ENCODE measurements at places on chromosomes 11 and 22.

DNA sequence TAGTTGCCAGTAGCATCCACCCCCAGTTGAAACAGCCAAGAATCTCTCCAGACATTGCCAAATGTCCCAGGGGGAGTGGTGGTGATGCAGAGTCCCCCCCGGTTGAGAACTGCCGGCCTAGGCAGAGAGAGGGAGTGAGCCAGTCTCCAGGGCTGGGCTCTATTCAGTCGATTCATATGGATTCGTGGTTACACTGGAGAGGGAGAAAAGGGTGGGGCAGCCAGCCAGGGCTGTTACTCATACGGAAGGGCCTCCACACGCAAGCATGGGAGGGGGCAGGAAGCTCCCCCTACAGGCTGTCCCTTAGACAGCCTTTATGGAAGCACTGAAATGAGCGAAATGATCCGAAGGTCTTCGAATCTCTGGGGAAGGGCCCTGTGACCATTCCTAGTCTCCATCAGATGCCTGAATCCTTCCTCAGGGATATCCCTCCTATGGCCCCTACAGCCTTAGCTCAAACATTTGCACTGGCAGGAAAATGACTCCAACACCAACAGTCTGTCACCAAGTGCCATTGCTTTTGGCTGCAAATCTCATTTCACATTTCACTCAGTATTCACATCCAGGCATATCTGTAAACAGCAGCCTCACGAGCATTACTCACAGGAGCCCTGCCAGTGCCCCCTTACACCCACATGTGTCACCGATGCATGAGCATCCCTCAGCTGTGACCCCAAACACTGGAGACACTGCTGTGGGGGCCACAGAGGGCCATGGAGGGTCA is 18.4 kb upstream of the TLCD5 start:
- DNase-seq, result peak; percentile 68

DNA sequence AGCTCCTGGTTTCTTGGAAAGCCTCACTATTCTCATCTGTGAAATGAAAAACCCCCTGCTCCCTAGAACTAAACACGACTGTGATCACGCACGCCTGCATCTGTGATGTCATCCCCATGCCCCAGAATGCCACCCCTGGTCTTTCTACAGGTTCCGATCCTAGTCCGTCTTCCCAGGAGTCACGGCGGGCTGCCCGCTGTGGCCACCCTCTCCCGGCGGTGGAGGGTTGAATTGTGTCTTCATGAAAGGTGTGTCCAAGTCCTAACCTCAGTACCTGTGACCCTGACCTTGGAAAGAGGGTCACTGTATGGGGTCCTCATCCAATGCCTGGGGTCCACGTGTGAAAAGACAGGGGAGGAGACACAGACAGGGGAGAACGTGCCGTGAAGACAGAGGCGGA is 14.4 kb downstream of the OSBPL5 start:
- no peak for DNase-seq

DNA sequence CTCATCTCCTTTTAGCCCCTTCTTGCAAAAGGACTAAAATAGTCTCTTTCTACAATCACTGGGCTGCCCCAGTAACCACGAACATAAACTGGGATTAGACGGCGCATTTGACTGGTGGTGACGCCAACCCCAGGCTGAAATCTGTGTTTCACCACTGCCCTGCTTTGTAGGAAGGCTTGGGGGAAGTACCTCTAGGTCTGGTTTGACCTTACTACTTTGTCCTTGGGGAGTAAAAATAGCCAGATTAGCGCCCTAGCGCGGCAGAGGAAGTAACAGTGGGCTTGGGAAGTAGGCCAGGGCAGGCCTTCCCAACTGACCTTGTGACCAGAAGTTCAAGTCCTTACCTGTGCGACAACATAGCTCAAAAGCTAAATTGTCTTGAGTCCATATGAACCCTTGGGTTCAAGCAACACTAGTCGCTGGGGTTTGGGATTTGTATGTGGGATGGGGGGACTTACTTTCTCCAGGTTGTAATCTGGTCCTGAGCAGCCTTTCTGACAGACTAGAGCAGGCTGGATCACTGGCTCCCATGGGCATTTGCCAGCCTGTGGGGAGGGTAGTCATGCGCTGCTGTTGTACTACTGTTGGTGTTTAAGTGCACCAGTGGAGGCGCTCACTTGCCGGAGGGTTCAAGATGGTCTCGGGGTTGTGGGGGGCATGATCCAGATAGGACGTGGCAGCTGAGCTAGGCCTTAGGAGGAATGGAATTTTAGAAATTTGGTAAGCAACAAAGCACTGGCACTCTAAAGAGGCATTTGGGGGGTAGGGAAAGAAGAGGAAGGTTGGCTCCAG is 953 bp upstream of the PACS1 start:
- peak; percentile 65 for DNase-seq

DNA sequence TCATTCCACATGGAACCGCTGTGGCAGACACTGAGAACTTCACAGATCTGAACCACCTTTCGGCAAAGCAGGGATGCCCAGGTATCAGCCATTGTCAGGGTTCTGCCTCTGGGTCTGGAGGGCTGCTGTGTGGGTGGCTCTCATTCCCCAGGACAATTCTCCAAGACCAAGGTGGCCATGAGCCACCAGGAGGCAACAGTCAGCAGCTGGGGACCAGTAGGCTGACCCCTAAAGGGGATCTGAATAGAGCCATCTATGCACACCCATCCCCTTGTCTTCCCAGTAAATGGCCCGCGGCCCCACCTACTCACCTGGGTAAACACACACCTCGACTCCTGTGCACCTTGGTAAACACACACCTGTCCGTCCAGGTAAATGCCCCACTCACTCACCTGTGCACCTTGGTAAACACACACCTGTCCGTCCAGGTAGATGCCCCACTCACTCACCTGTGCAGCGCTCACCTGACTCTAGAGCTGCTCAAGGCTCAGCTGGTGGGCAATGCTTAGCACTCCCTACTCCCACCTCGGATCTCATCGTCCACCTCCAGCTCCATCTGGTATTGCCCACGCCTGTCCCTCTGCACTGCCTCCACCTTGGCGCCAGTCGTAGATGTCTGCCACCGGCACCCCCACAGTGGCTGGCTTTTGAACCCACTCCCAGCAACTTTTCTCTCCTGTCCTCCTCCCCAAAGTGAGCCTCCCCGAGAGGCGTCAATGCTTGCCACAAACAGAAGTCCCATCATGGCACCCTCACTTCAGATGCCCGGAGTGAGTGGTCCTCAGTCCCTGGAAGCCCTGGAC is 10.2 kb downstream of the SLC25A1 start:
- peak; percentile 51 for DNase-seq

GRCh38 chr11:12376259-12377081 is 901 bp upstream of the PARVA start:
- no peak for DNase-seq

- DNase-seq, result no peak
Observed at GRCh38 chr11:93861808-93862207, 11.4 kb upstream of the VSTM5 start.

DNA sequence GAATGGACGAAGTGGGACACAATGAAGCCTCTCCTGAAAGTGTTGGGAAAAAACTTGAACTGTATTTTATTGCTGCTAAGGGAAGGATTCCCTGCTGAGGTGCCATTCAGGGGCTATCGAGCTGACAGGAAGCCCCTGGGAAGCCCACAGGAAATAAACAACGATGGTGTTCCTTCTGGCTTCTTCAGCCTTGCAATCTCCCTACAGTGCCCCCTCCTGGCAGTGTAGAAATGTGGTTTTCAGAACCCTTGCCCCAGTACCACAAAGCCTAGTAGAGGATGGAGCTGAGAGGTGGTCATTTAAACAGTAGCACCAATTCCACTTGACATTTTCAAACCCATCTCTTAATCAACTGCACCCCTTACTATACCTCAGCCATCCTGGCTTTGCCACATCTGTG is 676.7 kb upstream of the ARHGAP42 start:
- DNase-seq, result no peak

GRCh38 chr11:121418625-121419114 is 33.4 kb upstream of the SORL1 start:
- no peak for DNase-seq

DNA sequence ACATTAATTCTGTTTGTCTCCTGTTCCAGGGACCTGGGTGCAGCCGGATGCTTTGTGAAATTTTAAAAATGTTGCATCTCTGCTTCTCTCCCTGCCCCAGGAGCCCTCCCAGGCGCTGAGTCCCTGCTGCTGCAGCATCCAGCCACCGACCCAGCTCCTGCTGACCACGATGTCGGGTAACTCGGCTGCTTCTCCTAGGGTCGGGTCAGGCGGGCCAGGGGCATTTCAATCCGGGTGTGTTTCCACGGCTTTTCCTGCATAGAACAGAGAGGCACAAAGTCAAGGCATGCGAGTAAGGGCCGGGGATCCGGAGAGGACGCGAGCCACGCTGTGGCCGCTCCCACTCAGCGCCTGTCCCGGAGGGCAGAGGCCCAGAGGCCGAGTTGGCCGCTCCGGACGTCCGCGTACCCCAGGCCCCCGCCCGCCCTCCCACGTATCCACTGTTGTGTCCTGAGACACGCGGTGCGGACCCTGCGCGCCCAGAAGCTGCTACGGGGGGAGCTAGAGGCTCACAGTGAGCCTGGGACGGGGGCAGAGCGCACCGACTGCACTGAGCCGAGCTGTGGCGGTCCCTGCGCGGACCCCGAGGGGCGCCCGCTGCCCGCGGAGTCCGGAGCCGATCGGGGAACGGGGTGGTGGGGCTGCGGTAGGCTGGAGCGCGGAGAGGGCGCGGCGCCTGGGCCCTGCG is at the start of gene POU2AF3:
Gene POU2AF3, plus strand, starts transcription at position 134 of the 688 bp plus-strand sequence. Its CDS starts 36 bp downstream, at position 170.
- peak; percentile 95 for DNase-seq

GRCh38 chr11:107482234-107482633 is 24.6 kb upstream of the CWF19L2 start:
- DNase-seq, result no peak

DNA sequence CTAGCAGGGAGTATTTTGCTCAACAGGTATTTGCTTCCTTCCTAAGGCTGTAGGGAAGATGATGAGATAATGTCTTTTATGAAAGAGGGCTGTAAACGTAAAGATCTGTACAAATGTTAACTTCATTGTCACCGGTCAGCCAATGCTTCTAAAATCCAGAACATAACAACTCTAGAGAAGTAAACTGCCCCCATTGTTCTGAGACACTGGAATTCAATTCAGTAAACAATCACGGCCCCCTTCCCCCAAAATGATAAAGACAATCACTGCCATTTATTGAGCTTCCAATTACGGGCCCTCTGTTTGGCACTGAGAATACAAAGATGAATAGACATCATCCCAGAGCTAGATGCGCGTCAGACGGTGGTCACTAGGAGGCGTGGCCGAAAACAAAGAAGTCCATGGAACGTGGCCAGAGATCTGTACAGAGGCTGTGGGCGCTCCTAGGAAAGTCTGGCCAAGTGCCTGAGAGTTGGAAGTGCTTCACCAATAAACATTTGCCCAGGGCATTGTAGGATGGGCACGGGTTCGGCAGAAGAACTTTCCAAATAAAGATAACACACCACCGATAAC is 576 bp downstream of the TMEM258 start:
- DNase-seq, result peak; percentile 71

DNA sequence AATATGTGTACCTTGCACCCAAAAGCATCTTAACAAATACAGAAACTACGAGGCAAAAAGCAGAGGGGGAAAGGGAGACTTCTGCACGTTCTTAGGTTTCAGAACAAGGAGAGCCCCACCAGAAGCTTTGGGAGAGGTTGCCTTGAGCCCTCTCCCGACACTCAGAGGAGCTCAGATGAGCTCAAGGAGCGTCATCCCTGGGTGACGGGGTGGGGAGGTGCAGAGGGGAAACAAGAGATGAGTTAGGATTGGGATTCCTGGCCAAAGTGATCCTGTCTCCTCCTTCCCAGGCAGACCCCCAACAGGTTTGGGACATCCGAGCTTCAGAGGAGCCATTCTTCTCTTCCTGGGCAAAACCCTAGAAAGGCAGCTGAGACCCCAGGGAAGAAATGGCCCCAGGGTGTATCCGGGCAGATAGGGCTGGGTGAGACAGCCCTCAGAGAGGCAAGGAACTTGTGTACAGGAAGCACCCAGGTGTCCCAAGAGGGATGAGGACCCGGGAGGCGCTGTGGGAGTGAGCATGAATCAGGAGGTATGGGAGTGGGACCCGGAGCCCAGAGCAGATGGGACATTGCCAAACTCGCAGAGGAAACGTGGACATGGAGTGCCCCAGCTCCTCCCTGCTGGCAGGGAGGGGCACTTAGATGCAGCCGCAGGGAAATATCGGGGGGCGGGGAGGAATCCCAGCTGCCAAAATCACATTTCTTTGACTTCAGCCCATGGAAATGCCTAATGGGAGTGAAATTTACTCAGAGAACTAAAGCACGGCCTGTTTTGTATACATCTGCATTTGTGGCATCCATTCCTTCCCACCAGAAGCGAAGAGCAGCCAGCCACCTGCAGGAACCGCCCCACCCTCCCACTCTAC is 12.4 kb downstream of the C1QTNF6 start:
- DNase-seq, result no peak

DNA sequence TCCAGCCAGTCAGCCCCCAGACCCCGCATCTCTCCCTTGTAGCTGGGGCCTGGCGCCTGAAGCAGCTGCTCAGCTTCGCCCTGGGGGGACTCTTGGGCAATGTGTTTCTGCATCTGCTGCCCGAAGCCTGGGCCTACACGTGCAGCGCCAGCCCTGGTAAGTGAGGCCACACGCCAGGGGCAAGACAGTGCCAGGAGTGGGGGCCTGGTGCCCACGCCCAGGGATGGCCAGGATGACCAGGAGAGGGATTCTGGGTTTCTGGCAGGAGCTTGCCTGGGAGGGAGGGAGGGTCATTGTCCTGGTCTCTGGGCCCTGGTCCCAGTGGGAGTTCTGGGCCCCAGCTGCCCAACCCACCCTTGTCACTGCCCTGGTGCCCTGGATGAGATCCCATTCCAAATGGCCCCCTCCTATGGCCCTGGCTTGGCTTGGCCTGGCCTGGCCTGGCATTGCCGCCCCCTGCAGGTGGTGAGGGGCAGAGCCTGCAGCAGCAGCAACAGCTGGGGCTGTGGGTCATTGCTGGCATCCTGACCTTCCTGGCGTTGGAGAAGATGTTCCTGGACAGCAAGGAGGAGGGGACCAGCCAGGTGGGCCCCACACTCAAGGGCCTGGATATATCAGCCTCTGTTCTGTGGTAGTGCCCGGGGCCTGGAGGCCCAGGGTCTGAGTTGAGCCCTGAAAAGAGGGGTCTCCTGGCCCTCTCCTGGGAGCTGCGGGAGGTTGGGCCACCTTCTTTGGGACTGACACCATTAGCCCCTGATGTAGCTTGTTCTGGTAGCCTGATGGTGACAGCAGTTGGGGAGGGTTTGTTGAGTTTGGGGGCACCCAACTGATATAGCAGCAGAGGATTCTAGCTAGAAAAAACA is 3.7 kb downstream of the SLC39A13 start:
- peak; percentile 22 for DNase-seq

GRCh38 chr11:36312611-36313472 is 16.8 kb downstream of the PRR5L start:
- DNase-seq, result no peak

DNA sequence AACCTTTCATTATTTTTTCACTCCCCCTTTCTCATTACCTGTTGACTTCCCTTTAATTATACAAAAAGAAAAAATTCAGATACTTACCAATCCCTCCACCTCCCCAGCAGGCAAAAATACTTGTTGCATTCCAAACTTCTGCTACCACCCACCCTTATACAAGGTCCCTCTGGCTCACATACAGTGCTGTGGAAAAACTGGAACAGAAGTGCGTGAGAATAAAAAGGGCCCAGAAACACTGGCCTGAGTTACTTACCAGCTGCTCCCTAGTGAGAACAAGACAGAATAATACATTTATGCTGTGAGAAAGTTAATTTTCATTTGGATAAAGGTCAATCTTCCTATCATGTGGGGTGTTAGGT is 46.9 kb upstream of the RAPSN start:
- no peak for DNase-seq

GRCh38 chr22:36977947-36978660 is 41.1 kb downstream of the TST start:
- peak; percentile 36 for DNase-seq
